ENCODE measurements at places on chromosomes 6 and 20.
A peak's percentile ranks its signal among the peaks of the same experiment; 100 is the strongest.

GRCh38 chr6:156869980-156870398 lies 92.8 kb downstream of the ARID1B start:
- no peak for DNase-seq

- no peak for DNase-seq
These were observed 938.6 kb downstream of the C6orf118 start for GRCh38 chr6:164370773-164371172.

DNA sequence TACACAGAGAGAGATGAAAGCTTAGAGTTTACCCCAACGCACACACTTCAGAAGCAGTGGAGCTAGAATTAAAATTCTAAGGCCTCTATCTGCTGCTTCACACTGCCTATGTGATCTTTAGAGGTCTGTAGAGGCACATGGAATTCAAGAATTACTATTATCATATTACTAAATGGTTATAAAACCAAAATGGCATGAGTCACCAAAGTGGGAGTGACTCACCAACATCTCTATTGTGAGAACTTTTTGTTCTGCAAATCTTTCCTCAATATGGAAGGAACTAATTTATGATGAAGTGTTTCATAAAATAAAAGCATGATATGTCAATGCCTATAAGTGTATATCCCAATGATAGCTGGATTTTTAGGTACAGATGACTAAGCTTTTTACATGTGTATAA lies 28.5 kb upstream of the TMEM244 start:
- DNase-seq = peak; percentile 2

- peak; percentile 6 for DNase-seq
These were observed 43.3 kb downstream of the SLC2A10 start for GRCh38 chr20:46752728-46753127.

- no peak for DNase-seq
These were observed 40.1 kb upstream of the BHLHE23 start for GRCh38 chr20:63046841-63047240.

- no peak for DNase-seq
These were observed 536 bp downstream of the ZFP57 start for GRCh38 chr6:29680416-29680815.

- no peak for DNase-seq
These were observed 302.4 kb downstream of the THBS2 start for GRCh38 chr6:168951217-168951616.

- no peak for DNase-seq
These were observed 5.0 kb downstream of the TNFRSF6B start for GRCh38 chr20:63701329-63702035.

DNA sequence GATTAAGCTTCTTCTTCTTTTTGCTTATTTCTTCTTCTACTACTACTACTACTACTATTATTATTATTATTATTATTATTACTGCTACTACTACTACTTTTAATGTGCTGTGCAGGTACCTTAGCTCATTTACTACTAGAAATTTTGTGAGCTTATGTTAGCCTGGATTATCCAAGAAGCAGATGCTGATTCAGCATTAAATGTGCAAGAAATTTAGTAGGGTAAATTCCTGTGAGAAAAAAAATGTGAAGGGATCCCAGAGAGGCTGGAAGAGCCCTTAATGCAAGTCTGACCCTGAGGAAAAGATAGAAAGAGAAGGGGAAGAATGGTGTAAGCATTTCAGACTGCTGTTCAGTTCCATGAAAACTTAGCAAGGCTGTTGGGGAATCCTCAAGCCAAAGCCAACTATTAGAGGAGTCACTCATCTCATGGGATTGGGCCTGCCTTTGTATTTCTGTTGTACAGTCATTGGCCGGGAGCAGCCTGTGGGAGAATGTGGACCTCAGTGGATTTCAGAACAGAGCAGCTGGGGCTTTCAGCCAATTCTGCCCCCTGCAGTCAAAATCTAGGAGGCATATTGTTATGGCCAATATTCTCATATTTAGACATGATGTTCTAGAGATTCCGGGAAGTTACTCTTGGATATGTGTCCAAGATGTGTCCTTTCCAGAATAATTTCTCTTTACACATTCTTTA lies 37.2 kb upstream of the TSPYL1 start:
- no peak for DNase-seq

- DNase-seq = no peak
These were observed 116.3 kb upstream of the EMILIN3 start for GRCh38 chr20:41482647-41483552.

DNA sequence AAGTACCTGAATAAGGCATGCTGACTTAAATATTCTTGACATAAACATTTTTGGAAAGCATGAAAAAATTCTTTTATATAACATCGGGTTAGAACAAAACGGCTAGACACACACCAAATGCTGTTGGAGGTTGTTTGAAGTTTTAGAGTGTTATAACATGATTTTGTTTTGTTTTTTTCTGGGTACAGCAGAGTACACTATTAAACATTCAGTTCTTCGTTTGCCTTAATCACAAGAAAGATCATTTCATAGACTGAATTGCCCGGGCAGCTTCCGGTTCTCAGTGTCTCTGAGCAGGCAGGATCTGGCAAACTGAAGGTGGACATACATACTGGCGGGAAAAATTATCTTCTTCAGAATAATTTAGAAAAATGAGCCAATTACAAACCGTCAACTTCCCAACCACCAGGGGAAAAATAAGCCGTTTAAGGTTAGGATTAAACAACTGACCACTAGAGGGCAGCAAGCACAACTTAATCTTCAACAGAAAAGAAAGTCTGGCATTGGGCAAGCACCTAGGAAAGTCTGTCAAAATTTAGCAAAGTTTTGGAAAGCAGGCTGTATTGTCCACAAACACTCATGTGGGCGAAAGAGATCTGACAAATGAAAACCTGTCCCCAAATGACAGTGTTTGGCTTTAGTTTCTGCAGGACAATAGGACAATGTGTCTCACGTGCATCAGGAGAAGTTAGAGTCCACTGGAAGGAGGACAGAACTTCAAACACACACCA lies 15.0 kb downstream of the ZNF217 start:
- DNase-seq = no peak

DNA sequence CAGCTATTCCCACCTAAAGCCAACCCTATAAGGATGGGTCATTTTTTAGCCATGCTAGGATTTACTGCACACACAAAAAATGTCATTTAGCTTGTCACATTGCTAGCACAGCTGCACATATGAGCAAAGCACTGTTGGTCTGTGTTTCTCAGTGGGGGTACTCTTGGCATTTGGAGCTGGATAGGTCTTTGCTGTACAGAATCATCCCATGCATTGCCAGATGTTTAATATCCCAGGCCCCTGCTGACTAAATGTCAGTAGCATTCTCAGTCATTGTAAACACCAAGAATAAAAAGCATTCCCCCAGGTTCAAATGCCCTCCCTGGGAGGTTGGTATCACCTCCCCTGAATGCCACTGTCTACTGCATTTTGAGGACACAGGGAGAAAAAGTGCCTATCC lies 14.6 kb upstream of the LTV1 start:
- no peak for DNase-seq

DNA sequence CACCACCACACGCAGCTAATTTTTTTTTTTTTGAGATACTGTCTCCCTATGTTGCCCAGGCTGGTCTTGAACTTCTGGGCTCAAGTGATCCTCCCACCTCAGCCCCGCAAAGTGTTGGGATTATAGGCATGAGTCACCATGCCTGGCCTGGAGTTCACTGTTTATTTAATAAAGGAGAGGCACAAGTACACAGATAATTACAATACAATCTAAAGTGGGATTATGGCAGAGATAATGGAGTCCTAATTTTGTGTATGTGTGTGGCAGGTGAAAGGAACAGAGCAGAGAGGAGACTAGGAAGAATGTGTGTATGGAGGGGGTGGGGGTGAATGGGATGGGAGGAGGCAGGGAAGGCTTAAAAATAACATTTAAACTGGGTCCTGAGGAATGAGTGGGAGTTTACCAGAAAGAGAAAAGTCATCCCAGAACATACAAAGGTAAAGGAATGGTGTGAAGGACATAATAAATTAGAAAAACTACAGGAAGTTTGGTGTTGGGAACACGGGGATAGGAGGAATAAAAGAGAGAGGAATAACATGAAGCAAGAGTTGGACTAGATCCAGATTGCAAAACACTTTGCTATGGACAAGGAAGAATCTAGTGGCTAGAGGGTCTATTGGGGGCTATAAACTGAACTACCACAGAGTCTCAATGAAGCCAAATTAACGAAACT lies 4.4 kb downstream of the NCOA5 start:
- no peak for DNase-seq

DNA sequence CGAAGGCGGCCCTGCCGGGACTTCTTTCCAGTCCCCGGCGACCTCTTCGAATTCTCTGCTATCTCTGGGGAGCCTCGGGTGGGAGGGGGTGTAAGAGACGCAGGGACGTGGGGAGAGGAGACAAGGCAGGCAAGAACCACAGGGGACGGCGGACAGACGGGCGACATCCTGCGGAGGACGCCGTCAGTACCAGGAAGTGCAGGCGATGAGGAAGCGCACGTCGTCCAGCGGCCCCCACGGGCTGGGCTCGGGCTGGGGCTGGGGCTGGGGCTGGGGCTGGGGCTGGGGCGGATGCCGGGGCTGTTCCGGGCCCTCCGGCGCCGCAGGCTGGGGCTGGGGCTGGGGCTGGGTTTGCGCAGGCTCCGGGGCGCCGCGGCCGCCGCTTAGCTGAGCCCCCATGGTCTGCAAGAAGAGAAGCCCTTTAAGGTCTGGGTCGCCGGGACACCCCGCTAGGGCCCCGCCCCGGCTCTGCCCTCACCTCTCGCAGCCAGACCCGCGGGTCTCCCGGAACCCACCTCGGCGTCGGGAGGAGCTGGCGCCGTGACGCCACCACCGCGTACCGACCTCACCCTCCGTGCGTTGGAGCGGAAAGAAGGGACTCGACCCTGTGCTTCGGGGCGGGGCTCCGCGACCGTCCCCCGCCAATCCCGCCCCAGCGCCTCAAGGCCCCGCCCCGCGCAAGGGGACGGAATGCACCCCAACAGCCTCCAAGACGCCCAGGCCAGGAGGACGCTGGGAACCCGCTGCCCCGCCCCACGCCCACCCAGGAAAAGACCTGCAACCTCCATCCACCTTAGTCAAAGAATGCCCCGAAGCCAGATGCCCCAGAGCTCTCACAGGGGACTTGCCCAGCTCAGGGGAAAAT lies at the start of gene MMP24OS:
TSS of gene MMP24OS (minus strand) at position 592 of the 865 bp plus-strand sequence. CDS start at position 399, 193 bp downstream.
- peak; percentile 80 for DNase-seq

DNA sequence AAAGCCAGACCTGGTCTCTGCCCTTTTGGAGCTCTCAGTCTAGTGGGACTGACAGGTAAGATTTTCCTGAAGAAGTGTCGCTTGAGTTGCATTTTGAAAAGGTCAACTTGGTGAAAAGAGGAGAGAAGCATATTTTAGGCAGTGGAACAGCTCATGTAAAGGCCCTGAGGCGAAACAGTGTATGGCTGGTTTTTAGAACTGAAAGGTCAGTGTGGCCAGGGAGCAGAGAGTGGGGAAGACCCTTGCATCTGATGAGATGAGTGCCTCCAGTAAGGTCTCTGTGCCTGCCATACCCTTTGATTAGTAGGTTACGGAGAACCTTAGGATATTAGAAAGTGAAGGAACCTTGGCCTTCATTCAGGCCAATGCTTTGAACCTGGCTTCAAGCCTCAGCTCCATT lies 55.9 kb upstream of the SAYSD1 start:
- no peak for DNase-seq

DNA sequence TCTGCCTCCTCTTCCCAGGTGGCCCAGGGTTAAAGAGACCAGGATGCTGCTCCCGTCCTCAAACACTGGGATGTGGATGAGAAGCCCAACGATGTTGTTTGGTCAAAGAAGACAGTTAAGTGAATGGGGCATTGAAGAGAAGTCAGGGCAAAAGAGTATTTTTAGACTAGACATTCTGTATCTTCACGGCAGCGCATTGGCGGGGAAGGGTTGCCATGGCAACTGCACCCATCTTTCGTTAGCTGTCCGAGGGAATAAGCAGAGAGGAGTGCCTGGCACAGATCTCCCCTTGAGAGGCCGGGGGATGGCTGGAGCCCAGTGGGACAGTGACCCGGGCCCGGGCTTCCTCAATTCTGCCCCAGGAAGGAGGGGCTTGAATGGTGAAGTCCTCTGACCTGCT lies 56.4 kb upstream of the GPR31 start:
- DNase-seq = no peak

DNA sequence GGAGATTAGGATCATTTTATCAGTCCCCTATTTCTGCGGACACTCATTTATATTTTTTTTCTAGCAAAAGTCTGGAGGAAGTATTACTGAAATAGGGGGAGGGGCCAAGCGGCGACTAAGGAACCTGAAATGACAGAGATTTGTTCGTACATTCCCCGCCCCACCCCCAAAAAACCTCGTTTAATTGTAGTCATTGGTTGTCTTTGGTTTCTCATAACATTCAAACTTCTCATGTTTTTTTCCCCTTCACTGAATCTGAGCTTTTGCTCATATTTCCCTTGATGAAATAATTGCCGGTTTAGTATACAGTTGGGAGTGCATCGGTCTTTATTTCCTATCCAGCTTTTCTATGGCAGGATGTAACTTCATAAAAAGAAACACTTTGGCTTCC lies 768 bp upstream of the FYN start:
- peak; percentile 56 for DNase-seq

- no peak for DNase-seq
These were observed 19.9 kb upstream of the NANP start for GRCh38 chr20:25643716-25644115.

Measured in stimulated activated CD4-positive, alpha-beta T cell treated with anti-CD3 and anti-CD28 coated beads, TNF-alpha, amount 100 ng/mL, for 24 hours (primary cell).